DMS 273 treated with DMSO at 0.1 percent for 48 hours (cell line): ENCODE measurements at places on chromosomes 2 and 18.

DNA sequence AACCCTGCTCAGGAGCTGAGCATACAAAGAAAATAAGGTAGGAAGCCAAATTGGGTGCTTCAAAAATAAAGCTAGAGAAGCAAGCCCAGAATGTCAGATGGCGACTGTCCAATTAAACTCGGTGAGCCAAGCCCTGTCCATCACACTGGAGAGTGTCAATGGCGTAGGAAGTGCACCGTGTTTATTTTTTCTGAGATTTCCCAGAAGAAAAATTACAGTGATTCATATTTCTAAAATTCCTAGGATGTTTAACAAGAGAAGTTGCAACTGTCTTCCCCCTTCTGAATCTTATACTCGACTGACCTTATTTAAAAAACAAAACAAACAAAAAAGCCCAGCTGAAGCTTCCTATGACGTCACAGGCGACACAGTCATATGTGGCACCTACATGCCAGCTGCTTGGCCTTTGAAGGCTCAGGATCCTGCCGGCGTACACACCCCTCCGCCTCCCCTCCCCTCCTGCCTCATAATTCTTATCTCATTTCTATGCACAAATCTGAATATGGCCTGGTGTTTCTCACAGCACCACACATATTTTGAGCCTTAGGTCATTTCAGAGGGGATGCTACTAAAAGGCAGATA is 60.8 kb downstream of the MBP start:
- DNase-seq = no peak

DNA sequence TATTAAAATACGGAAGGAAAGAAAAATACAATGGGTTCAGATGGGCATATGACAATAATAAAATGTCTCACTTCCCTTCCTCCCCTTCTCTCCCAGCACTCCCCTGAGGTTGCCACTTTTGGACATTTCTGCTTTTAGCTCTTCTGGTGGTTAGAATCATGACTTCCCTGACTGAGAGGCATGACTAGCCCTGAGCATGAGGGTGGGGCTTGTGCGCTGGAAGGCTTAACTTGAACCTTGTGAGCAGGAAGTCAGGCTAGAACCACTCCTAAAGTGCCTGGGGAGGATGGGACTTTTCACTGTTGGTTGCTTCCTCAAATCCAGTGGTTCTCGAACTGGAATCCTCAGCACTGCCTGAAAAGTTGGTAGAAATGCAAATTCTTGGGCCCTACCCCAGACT is 19.7 kb upstream of the ARHGAP25 start:
- DNase-seq = no peak

- DNase-seq = no peak
Measured at GRCh38 chr18:10032331-10033015, 118.7 kb downstream of the VAPA start.

GRCh38 chr18:55610506-55610905 is 22.5 kb upstream of the TCF4 start:
- no peak for DNase-seq

- no peak for DNase-seq
Measured at GRCh38 chr18:3193331-3193730, 26.4 kb downstream of the MYOM1 start.

DNA sequence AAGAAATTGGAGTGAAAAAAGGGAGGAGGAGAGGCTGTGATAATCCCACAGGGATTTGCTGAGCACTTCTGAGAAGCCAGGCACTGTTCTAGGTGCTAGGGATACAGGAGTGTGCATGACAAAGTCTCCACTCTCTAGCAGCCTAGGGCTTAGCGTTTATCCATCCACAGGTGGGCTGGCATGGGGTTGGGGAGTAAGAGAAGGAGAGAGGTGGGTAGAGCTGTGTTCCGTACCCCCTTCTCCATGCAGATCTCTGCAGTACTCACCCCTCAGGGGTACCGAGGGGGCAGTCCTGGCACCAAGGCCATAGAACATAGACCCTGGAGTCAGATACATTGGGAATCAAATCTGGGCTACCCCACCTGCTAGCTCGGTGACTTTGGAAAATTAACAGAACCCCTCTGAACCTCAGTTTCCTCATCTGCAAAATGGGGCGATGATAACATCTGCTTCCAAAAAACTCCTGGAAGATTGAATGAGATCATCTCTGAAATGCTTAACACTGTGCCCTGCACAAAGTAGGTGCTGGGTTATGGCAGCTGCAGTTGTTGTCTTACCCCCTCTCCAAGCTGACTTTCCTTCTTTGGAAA is 18.6 kb downstream of the FOSL2 start:
- DNase-seq = no peak

- no peak for DNase-seq
Measured at GRCh38 chr18:22257022-22257543, 87.7 kb downstream of the GATA6 start.

GRCh38 chr2:174246944-174247381 is 1.4 kb downstream of the OLA1 start:
- DNase-seq = no peak

GRCh38 chr18:2776601-2777000 is 70.2 kb upstream of the EMILIN2 start:
- DNase-seq = no peak

- DNase-seq = no peak
Measured at GRCh38 chr2:164084066-164084465, 348.3 kb upstream of the FIGN start.

DNA sequence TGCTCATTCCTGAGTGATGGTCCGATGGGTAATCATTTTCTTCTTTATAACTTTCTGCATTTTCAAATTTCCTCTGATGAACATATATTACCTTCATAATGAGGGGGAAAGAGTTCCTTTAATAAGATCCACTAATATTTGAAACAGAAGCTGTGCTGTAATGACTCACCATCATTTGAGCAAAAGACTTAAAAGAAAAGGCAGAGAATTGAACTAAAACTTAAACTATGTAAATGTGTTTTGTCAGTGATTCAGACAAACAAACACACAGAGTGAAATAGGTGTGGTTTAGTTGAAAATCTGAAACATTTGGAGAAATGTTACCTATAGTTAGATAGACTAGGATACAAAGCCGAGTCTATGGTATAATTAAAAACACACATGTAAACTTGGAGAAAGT is 209.6 kb downstream of the STK39 start:
- DNase-seq = no peak

DNA sequence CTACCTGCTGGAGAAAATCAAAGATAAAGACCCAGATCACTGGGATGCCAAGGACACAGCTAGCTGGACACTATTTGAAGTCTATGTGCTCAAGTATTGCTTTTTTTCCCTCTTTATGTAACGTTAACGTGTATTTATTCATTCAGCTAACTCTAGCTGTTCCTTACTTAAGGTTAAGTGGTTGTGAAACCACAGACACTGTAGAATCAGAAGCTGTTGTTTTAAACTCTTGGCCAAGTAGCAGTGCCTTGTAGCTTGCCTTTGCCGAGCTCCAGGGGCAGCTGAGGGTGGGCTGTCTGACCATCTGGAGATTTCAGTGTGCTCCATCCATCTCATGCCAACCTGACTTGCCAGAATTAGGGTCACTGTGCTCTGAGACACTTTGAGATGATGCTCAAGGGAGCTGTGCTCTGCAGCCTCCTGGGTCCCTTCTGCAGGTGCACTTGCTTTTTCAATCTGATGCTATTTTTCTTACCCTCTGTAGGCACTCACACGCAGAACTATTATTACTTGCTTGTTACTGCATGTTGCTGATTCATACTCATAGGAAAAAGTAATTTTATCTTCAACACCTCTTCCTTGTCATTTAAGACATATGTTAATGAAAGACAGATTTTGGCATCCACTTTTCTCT is 116.2 kb downstream of the METTL8 start:
- no peak for DNase-seq

- no peak for DNase-seq
Measured at GRCh38 chr2:197740200-197740599, 35.0 kb downstream of the MARS2 start.

DNA sequence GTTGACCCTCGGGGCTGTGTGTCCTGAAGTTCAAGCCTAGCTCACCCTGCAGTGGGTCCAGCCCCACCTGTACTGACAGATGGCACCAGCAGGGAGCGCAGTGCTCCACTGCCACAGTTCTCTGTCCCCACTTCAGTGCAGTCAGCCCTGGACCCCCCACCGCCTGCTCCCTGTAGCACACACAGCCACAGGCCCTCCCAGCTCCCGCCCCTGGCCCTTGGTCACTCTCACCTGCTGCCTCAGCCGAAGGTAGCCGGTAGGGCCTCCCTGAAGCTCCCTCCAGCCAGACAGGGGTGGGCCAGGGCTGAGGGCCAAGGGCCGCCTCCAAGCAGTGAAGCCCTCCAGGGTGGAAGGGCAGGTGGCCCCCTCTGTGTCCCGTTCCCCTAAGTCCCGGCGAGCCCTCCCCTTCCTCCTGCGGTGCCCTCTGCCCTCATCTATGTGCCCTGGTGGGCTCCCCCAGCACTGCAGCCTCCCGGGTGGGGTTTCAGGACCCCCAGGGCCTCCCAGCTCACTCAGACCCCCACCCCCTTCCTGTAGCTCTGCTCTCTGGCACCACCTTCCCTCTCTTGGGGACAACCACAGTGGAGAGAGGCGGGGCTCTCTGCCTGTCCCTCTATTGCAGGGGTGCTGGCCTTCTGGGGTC is 10.8 kb upstream of the ALPP start:
- DNase-seq = no peak
